OCI-LY7 (cell line): ENCODE measurements at places on chromosomes 2 and 18. TPM values are rescaled to one million over a fixed set of nuclear protein-coding genes. Genes with fewer than 3 reads are reported as not detected.

DNA sequence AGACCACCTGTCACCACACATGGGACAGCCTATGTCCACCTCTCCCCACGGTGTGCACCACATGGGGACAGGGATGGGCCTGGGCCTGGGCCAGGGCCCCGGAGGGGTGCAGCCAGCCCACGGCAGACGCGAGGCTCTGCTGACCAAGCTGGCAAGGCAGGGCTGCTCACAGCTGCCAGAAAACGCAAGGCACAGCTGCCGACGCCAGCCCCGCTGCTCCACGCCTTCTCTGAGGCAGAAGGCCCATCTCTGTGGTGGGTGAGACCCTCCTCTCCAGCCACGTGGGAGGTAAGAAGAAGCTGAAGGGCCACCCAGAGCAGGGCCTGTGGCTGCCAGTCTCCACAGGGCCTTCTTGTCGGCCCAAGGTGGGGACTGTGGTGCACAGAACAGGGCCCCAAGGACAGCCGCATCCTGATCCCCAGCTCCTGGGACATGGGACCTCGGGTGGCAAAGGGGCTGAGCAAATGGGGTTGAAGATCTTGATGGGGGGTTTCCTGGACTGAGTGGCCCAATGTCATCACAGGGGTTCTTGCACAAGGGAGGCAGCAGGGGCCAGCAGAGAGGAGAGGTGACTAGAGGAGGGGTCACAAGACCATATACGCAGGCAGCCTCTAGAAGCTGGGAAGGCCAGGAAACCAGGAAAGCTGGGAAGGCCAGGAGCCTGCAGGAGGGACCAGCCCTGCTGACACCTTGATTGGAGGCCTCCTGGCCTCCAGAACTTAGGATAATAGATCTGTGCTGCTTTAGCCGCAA is 72.3 kb downstream of the NDUFA10 start:
- DNase-seq = no peak

Gene C2orf80
- total RNA-seq = not detected in 2 replicates

DNA sequence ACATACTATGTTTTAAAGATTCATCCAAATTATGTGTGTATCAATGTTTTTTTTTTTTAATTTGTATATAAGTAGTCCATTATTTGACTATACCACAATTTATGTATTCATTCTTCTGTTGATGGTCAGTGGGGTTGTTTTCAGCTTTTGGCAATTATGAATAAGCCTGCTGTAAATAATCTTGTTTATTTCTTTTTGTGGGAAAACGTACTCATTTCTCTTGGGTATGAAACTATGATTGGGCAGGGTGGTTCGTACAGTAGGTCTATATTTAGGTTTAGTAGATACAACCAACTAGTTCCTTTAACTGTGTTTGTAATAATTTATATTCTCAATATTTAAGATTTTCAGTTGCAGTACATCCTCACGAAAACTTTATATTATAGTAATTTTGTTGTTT is 329.2 kb downstream of the LPIN1 start:
- no peak for DNase-seq

DNA sequence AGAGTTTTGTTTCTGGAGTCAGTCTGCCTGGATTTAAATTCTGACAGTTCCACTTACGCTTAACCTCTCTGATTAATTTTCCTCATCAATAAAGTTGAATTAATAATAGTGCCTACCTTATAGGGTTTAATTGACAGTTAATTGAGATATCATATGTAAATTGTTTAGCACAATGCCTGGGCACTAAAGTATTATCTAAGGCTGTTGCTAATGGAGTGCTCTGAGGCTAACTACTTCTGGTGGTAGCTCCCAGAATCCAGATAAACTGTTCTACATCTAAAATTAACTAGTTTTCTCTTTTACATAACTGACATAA is 185.6 kb upstream of the STON1 start:
- no peak for DNase-seq

Gene ADGRF3
- 3.9 and 4.7 TPM in 2 replicates for total RNA-seq

GRCh38 chr18:25604894-25605597 is 253.1 kb upstream of the ZNF521 start:
- no peak for DNase-seq

GRCh38 chr2:167013227-167013626 is 124.9 kb downstream of the XIRP2 start:
- no peak for DNase-seq

GRCh38 chr2:117763804-117764203 is 50.7 kb upstream of the DDX18 start:
- DNase-seq = no peak

- DNase-seq = no peak
These were observed 7.1 kb downstream of the MREG start for GRCh38 chr2:216006164-216006663.
